ENCODE measurements at places on chromosomes 7 and 10.

DNA sequence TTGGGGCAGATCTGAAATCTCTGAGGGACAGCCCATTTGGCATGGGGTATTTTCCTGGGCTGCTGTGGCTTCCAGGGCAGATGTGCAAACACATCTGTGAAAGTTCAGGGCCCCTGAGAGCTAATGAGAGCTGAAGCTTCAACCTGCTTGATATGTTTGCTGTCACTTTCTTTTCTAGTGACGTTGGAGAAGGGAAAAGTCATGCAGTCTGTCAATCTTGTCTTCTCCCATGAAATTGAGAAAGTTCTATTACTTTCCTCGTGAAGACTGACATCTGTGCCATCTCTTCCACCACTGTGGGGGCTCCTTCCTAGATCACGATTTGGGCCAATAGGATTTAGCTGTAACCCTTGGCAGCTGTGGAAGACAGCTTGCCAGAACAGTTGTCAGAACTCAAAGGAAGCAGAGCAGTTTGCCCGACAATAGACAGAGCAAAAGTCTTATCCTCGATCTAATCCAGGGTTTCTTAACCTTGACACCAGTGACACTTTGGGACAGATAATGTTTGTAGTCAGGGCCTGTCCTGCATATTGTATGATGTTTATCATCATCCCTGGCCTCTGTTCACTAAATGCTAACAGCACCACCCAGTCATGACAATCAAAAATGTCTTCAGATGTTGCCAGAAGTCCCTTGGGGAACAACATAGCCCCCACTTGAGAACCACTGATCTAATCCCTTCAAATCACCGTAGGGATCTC lies 586.5 kb downstream of the LRMDA start:
- DNase-seq: no peak

DNA sequence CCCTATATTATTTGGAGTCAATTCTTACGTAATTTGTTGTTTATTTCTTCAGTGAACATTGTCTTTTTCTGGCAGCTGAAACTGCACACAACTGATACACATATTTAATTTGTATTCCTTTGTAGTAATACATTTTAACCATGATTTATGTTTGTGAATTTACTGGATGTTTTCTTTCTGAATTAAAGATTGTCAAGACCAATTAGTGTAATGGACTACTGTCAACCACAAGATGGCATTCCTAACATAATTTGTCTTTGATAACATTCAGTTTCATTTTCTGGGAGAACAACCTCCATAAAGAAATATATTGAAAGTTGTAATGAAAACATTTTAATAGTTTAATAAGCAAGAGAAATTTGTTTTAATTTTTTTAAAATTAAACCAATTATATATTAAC lies 10.1 kb downstream of the THNSL1 start:
- no peak for DNase-seq

GRCh38 chr10:22624287-22624738 lies 90.1 kb downstream of the PIP4K2A start:
- DNase-seq: no peak

GRCh38 chr7:134856091-134856490 lies 76.7 kb downstream of the CALD1 start:
- DNase-seq: no peak

GRCh38 chr10:32246685-32247084 lies 100.3 kb downstream of the EPC1 start:
- no peak for DNase-seq

GRCh38 chr7:157397036-157397720 lies 60.4 kb downstream of the DNAJB6 start:
- no peak for DNase-seq

- no peak for DNase-seq
Measured at GRCh38 chr10:95279042-95279820, 11.6 kb downstream of the PDLIM1 start.

- DNase-seq: no peak
Measured at GRCh38 chr7:151925446-151926335, 30.6 kb upstream of the GALNTL5 start.

GRCh38 chr10:21205328-21205727 lies 308.2 kb upstream of the NEBL start:
- no peak for DNase-seq

- peak; percentile 40 for DNase-seq
Measured at GRCh38 chr10:62815381-62816075, 638 bp downstream of the EGR2 start.

DNA sequence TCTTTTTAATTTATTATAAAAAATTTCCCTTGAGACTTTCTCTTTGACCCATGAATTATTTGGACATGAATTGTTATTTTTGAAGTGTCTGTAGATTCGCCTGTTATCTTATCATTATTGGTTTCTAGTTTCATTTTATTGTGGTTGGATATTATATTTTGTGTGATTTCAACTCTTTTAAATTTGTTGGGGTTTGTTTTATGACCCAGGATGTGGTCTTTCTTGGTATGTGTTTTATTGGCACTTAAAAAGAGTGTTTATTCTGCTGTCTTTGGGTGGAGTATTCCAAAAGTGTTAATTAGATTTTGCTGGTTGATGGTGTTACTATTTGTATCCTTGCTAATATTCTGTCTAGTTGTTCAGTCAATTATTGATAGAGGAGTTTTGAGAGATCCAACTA lies 50.5 kb upstream of the GPR141 start:
- DNase-seq: no peak

- no peak for DNase-seq
Measured at GRCh38 chr7:83824214-83824613, 175.3 kb upstream of the SEMA3E start.

Data from activated naive CD4-positive, alpha-beta T cell treated with Interleukin-2 at 50 U/mL for 16 hours (primary cell).